ENCODE measurements at places on chromosomes 5 and 9. TPM values are rescaled to one million over a fixed set of nuclear protein-coding genes. Genes with fewer than 3 reads are reported as not detected.

Gene ADRA1B
- 3.2 TPM for polyA plus RNA-seq

Gene FGFR4
- polyA plus RNA-seq = 85.7 TPM

Gene GABBR2
- polyA plus RNA-seq = 4.5 TPM

Gene CDHR2
- 24.4 TPM for polyA plus RNA-seq

Gene ERCC8
- 21.9 TPM for polyA plus RNA-seq

Gene CARD9
- polyA plus RNA-seq = 1.3 TPM

Gene STC2
- polyA plus RNA-seq = 2.9 TPM

Gene RNF208
- polyA plus RNA-seq = 6.0 TPM

Gene CNTFR
- 29.9 TPM for polyA plus RNA-seq

Gene SAXO1
- 0.19 TPM for polyA plus RNA-seq

Gene IFNB1
- not detected for polyA plus RNA-seq

Gene MZB1
- 0.67 TPM for polyA plus RNA-seq

Gene SOX30
- 0.55 TPM for polyA plus RNA-seq

Gene TTC23L
- polyA plus RNA-seq = 4.0 TPM

Gene MIER3
- polyA plus RNA-seq = 32.1 TPM

Gene LRRC26
- 0.14 TPM for polyA plus RNA-seq

Gene TMEM232
- 8.3 TPM for polyA plus RNA-seq

Gene IRX2
- 19.8 TPM for polyA plus RNA-seq

Gene PCDHB5
- 6.0 TPM for polyA plus RNA-seq

Gene PCDHGA2
- 6.0 TPM for polyA plus RNA-seq

Gene HEMGN
- polyA plus RNA-seq = 6.3 TPM

Gene PNPLA7
- 5.1 TPM for polyA plus RNA-seq

Gene FAM78A
- polyA plus RNA-seq = 2.6 TPM

Gene HMMR
- 22.6 TPM for polyA plus RNA-seq

Gene APBA1
- polyA plus RNA-seq = 16.2 TPM

Gene PCDHGC4
- polyA plus RNA-seq = 3.9 TPM

Gene SAP30L
- 62.4 TPM for polyA plus RNA-seq

Gene ANKRD20A1
- 3.7 TPM for polyA plus RNA-seq

Gene CDKN2A
- polyA plus RNA-seq = not detected

Gene WWC1
- 78.7 TPM for polyA plus RNA-seq

Gene INSL6
- 0.67 TPM for polyA plus RNA-seq

Gene APC
- 30.4 TPM for polyA plus RNA-seq

Gene FLT4
- 24.1 TPM for polyA plus RNA-seq

Gene FUT7
- polyA plus RNA-seq = 0.12 TPM

Gene CDC20B
- 0.59 TPM for polyA plus RNA-seq
